ENCODE measurements at places on chromosomes 4 and X. TPM values are rescaled to one million over a fixed set of nuclear protein-coding genes. Genes with fewer than 3 reads are reported as not detected.

GRCh38 chrX:118346258-118347094 is 570 bp downstream of the WDR44 start:
- DNase-seq, result no peak

DNA sequence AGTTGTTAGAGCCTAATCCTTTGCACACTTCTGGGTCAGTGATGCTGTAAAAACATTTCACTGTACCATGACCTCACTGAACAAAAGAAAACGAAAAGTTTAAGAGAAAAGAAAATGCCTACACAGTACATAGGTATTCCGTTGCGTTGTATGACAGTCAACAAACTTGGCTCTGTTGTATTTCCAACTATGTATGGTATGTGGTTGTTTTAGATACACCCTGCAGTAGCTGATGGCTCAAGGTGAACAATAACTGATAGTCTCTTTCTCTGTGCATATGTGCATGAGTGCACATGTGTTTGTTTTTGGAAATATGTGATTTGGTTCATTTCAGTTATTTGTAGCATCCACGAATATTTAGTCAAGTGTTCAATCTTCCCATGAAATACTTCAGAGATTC is 176.0 kb downstream of the BMPR1B start:
- DNase-seq, result no peak

- no peak for DNase-seq
Measured at GRCh38 chrX:68710870-68711576, 63.6 kb downstream of the STARD8 start.

- no peak for DNase-seq
Measured at GRCh38 chr4:126539771-126540170, 1093.0 kb upstream of the INTU start.

DNA sequence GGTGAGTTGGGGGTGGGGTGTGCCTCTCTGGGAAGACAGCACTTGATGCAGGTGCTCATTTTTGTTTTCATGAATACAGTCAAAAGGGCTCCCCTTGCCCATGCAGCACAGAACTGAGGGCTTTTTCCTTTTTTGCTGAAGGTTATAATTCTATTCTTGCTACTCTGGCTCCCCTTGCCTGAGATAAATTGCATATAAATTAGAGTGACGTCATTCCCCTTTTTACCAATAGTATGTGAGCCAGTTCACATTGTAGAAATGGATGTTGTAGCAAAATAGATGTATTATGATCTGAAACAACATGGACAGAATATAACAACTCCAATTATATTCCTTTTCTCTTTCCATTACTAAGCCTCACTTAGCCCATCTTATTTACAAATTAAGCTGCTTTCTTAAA is 28.4 kb downstream of the CXorf58 start:
- DNase-seq, result no peak

GRCh38 chrX:67612231-67612630 is 68.4 kb downstream of the AR start:
- DNase-seq, result no peak

- no peak for DNase-seq
Measured at GRCh38 chr4:15694431-15694830, 8.4 kb upstream of the BST1 start.

DNA sequence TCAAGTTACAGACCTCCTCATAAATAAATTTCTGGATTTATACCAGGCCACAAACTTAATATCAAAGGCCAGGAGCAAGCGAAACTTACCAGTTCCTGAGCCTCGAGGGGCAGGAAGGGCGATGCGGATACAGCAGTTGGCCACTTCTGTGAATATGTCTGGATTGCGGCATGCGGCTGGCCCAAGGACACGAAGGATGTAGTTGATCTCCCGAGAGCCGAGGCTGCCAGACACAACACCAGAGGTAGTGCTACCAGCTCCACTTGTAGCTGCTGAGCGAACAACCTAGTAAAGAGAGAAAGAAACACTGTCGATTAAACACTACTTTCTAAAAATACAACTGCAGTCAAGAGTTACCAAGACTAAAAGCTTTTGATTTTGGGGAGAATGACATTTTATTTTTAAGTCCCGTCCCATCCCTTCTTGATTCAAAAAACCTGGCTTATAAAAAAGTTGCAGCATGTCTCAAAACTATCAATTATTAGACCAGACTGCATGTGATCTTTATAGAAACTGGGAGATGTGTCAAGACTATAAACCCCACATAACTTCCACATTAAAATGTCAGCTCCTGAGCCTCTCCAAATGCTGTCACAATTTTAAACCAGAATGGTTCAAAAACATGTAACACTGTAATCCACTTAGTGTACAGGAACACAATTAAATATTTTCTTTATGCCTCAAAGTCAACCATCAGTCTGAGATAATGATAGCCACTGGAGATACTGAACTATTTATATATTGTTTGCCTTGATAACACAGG is 105.6 kb downstream of the HUWE1 start:
- DNase-seq, result no peak

DNA sequence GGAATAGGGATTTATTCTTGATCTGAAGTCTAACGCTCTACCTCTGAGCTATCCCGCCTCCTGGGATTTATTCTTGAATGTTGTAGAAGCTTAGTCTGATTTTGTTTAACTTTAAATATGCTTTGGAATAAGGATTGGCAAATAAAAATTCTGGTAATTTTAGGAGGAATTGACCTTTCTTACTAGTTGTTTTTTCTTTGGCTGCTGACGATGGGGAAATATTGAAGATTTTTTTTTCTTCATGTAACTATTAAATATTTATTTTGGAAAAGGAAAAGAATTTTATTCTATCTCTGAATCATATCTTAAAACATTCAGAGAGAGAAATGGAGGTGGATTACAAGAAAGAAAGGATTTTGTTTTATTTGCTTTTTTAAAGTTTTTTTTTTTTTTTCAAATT is 122.9 kb downstream of the PDLIM5 start:
- DNase-seq, result no peak

GRCh38 chr4:81472281-81473182 is 825 bp upstream of the RASGEF1B start:
- peak; percentile 22 for DNase-seq

DNA sequence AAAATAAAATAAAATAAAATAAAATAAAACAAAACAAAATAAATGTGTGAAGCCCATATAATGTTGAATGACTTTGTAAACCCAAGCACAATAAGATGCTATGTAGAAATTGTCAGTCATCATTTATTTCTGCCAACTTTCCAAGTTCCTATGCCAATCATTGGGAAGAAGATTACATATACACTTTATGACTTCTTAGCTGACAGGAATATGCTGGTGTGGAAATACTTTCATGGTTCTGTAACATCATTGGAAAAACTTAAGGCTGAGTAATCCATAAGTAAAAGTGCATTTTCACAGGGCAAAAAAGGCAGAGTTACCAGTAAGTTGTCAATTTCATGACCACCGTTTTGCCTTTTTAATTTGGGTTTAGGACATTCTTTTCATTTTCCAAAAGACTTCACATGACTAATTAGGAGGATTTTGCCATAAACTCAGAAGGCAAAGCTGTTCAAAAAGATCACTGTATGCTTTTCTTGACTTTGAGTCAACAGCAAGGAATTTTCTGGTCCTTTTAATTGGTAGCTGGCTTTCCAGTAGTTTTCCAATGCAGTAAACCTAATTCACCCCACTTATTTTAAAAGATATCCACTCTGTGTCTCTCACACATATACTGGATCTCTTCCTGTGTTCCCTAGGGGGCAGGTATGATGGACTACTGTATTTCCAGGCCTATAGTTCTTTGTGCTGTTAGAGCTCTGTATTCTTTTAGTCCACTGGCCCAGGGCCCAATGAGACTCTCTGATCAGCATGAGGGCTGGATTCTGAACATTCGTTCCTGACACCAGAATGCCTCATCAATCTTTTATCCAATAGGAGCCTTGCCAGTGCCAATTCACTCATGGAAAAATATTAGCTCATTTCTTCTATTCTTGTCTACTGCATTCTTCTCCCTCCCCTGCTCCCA is 26.2 kb upstream of the SCRG1 start:
- DNase-seq, result peak; percentile 63

- DNase-seq, result no peak
Measured at GRCh38 chr4:89212666-89213381, 94.8 kb downstream of the GPRIN3 start.

DNA sequence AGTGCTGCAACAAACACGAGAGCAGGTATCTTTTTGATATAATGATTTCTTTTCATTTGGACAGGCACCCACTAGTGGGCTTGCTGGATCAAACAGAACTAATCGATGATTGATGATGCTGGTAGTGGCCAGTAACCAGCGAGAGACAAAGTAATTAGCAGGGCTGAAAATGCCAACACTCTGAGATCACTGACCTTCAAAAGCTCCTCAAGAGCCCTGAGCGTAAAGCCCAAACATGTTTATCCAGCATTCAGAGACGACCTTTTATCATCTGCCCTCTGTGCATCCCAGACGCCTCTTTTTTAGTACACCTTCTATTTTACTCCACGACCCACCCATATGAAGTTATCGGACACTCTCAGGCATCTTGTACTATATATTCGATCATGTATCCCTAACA is 186.2 kb downstream of the PRDM5 start:
- DNase-seq, result no peak

DNA sequence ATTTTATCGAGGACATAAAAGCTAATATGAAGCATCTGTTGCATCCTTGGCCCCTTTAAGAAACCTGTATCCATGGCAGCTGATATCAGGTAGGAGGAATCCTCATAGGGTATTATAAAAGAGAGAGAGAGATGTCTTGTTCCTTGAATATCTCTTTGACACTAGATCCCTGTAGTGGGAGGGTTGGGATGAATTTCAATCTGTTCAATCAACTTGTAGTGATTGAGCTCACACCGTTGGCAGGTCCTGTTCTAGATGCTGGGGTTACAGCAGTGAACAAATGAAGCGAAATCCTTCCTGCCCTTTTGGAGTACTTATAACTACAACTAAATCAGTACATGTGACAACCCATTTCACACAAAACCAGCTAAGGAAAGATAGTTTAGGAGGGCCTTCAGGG is 35.3 kb upstream of the GATB start:
- DNase-seq, result no peak

ZBTB49 gene
- polyA plus RNA-seq, result 6.7 TPM

SLC2A9 gene
- polyA plus RNA-seq, result 4.4 TPM

ARMCX5 gene
- polyA plus RNA-seq, result 8.5 TPM

GNRHR gene
- 0.29 TPM for polyA plus RNA-seq

ZFX gene
- polyA plus RNA-seq, result 18.7 TPM

KLF8 gene
- 7.1 TPM for polyA plus RNA-seq

TCEAL6 gene
- not detected for polyA plus RNA-seq
